ENCODE measurements at places on chromosomes 13 and 19.

- DNase-seq, result no peak
Observed at GRCh38 chr19:4952945-4953344, 16.0 kb upstream of the KDM4B start.

- no peak for DNase-seq
Observed at GRCh38 chr13:74190999-74191398, 56.8 kb upstream of the KLF12 start.

- peak; percentile 35 for DNase-seq
Observed at GRCh38 chr19:40165362-40165937, 25.8 kb upstream of the MAP3K10 start.

DNA sequence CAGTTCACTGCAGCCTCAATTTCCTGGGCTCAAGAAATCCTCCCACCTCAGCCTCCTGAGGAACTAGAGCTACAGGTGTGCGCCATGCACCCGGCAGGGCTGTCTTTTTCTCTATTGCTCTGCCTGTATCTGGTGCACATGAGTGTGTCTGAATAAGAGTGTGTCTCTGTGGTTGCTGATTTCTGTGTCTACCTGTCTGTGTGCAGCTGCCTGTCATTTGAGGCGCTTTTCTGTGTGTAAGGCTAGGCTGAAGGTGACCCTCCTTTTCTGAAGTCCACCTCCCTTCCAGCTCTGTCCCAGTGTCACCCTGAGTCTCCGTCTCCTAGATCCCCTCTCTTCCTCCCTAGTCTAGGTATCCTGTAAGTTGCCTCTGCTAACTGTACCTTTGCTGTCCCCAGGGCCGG lies 1.5 kb upstream of the PRR12 start:
- DNase-seq, result no peak

DNA sequence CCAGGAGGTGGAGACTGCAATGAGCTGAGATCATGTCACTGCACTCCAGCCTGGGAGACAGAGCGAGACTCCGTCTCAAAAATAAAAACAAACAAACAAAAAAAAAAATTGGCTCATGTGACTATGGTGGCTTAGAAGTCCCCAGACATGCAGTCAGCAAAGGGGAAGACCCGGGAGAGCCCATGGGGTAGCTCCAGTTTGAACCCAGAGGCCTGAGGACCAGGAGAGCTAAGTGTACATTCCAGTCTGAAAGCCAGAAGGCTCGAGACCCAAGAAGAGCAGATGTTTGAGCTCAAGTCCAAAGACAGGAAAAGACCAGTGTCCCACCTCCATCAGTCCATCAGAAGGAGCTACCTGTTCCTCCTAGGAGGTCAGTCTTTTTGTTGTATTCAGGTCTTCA lies 175.2 kb downstream of the TSHZ3 start:
- DNase-seq, result no peak

- no peak for DNase-seq
Observed at GRCh38 chr19:4365341-4365740, 22.0 kb downstream of the MPND start.

GRCh38 chr13:36850790-36851438 lies 31.9 kb downstream of the RFXAP start:
- DNase-seq, result no peak

DNA sequence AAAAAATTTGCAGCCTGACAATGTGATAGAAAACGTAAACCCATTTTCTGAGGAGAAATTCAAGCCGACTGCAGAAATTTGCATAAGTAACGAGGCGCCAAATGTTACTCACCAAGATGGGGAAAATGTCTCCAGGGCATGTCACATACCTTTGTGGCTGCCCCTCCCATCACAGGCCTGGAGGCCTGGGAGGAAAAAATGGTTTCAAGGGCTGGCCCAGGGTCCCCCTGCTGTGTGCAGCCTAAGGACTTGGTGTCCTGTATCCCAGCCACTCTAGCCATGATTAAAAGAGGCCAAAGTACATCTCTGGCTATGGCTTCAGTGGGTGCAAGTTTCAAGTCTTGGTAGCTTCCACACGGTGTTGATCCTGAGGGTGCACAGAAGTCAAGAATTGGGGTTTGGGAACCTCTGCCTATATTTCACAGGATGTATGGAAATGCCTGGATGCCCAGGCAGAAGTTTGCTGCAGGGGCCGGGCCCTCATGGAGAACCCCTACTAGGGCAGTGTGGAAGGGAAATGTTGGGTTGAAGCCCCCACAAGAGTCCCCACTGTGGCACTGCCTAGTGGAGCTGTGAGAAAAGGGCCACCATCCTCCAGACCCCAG lies 1842.3 kb downstream of the PCDH9 start:
- DNase-seq, result no peak

DNA sequence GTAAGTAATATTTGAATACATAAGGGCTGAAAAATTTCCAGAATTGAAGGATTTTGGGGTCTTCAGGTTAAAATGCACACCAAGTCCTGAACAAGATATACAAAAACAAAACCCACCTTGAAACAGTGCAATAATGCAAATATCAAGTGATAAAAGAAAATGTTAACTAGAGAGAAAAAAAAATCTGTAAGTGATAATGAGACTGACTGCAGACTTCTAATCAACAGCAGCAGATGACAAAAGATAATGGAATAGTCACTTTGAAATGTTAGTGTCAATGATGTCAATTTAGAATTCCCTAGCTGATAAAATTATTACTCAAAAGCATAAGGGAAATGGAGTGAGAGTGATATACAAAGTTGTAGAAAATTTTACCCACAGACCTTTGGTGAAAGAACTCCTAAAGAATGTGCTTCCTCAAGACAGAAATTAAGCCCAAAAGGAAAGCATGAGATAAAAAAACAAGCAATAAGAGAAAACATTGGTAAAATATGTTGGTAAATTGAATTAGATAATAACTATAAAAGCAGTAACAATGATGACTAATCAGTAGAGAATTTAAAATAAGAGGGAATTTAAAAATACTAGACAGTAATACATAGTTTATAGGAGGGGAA lies 12.4 kb upstream of the DGKH start:
- DNase-seq, result no peak

- no peak for DNase-seq
Observed at GRCh38 chr13:80877209-80877943, 536.5 kb upstream of the SPRY2 start.

- DNase-seq, result no peak
Observed at GRCh38 chr13:77359171-77359570, 32.3 kb upstream of the MYCBP2 start.

- no peak for DNase-seq
Observed at GRCh38 chr13:108915095-108915633, 285.8 kb downstream of the MYO16 start.

DNA sequence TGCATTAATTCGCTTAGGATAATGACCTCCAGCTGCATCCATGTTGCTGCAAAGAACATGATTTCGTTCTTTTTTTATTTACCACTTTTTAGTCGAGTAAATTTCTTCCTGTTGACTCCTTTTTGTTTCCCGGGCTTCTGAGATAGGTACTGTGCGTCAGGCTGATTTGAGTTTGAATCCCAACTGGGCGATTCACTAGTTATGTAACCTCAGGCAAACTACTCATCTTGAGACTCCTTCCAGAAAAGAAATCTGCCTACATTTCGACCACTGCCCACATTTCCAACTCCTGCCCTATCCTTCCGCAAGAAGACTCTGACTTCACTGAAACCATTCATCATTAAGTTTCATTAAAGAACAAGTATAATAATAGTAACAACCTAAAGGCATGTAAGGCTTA lies 8.2 kb downstream of the SCEL start:
- DNase-seq, result no peak

- no peak for DNase-seq
Observed at GRCh38 chr13:46686171-46686570, 110.8 kb downstream of the ESD start.

- no peak for DNase-seq
Observed at GRCh38 chr19:43872547-43873336, 45.6 kb downstream of the ZNF283 start.

DNA sequence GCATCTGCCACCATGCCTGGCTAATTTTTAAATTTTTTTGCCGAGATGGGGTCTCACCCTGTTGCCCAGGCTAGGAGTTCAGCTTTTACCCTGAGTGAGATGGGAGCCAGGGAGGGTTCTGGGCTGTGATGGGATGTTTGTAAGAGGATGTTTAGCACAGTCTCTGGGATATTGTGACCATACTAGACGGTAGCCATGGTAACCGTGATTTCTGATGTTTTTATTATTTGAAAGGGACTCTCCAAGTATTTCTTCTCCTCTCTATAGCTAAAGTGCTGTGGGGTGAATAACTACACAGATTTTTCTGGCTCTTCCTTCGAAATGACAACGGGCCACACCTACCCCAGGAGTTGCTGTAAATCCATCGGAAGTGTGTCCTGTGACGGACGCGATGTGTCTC lies 10.4 kb downstream of the TSPAN16 start:
- no peak for DNase-seq

GRCh38 chr13:45846681-45847080 lies 4.9 kb downstream of the SIAH3 start:
- DNase-seq, result no peak

DNA sequence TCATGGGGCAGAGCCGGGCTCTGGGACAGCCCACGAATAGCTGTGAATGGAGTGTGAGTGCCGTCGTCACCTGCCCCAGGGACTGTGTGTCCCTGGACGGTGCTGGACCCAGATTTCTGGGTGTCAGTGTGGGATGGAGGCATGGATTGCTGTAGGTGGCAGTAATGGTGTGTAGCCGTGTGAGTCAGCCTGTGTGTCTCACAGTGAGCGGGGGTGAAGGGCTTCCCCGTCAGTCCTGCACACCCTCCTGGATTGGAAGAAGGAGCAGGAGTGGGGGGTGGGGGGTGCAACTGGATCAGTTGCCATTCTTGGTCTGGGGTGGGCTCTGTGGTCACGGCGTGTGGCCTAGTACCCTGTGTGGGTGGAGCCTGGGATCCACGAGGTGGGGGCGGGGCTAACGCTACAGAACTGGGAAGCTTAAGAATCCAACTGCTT lies 6.5 kb upstream of the LTBP4 start:
- no peak for DNase-seq

GRCh38 chr13:94362411-94362909 lies 117.0 kb downstream of the DCT start:
- DNase-seq, result peak; percentile 85

- DNase-seq, result no peak
Observed at GRCh38 chr19:33275559-33275932, 26.8 kb downstream of the CEBPA start.

- no peak for DNase-seq
Observed at GRCh38 chr19:13989487-13989886, 16.6 kb downstream of the RFX1 start.

GRCh38 chr13:35906636-35907035 lies 224.5 kb downstream of the DCLK1 start:
- no peak for DNase-seq

DNA sequence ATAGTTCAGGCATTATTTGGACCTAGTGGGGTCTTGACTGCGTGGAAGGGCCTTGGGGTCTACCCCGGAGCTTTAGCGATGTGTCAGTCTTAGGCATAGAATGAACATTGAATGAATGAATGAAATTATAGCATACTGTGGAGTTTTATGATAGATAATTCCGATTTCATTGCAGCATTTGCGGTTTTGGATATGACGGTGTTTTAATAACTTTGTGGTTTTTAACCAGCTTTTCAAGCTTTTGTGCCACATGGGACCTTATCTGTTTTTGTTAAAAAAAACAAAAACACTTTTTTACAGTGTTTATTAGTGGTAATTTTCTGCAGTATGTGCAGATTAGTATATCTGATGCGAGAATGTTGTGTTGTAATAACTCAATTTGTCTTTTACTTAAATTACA lies 696 bp downstream of the NUP58 start:
- no peak for DNase-seq

- no peak for DNase-seq
Observed at GRCh38 chr13:103188713-103189326, 122.6 kb upstream of the SLC10A2 start.

GRCh38 chr13:39035204-39035603 lies 2.7 kb downstream of the PROSER1 start:
- DNase-seq, result no peak

DNA sequence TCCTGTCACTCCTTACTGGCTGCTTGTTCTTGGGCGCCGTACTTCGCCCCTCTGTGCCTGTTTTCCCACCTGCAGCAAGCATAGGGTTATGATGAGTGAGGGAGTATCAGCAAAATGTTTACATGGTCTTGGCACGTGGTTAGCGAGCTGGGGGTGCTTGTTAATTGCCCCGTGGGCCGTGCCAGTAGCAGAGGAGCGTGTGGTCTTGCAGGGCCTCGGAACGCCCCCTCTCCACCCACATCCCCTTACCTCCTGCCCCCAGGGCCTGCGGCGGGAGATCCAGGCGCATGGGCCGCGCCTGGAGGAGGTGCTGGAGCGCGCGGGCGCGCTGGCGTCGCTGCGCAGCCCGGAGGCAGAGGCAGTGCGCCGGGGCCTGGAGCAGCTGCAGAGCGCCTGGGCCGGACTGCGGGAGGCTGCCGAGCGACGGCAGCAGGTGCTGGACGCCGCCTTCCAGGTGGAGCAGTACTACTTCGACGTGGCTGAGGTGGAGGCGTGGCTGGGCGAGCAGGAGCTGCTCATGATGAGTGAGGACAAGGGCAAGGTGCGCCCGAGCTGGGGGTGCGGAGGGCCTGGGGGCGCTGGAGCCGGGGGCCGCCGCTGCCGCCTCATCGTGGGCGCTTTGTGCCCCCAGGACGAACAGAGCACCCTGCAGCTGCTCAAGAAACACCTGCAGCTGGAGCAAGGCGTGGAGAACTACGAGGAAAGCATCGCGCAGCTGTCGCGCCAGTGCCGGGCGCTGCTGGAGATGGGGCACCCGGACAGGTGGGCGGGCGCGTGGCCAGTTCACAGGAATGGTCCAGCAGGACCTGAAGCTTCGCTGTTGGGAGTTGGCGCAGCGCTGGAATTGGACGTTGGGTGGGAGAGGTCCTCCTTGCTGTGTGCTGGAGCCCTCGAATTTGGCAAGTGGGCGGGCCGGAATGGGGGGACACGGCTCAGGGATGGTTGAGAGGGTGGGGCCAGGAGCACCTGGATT lies 22.5 kb upstream of the SHKBP1 start:
- DNase-seq, result no peak

- DNase-seq, result no peak
Observed at GRCh38 chr19:39192846-39193245, 3.9 kb upstream of the NCCRP1 start.

DNA sequence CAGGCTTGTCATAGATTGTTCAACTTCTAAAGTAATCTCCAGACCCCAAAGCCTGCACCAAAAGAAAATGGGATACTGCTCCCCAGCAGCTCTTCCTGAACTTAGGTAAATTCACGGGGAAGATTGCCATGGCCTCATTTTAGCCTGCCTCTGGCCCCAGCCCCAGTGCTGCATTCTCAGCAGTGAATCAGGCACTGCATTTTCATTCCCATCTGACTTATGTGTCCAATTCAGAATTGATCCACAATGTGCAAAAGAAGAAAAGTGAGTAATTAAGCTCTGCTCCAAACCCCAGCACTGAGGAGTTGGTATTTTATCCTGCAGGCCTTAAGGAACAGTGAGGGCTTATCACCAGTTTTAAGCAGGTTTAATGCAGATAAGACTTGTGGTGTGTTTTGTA lies 176.4 kb downstream of the KCTD12 start:
- DNase-seq, result no peak

All from NT2/D1 (cell line).